Tibial nerve (tissue), 4 donors: ENCODE measurements at places on chromosomes 7 and 10.

DNA sequence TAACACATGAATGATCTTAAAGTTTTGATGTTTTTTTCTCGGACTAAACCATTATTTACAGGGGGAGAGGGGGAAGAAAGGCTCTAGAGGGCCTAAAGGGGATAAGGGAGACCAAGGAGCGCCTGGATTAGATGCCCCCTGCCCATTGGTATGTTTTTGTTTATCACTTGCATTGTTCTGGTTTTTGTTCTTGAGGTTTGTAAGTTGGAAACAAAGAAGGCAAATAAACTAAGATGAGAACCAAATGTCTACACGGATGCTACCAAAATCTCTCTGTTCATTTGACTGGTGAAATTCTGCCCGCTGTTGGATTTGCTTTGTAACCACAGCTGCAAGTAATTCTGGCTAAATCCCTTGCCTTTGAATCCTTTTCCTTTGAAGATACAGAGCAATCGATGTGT, 99.8 kb upstream of the MACROH2A2 start:
- DNase-seq, result no peak

- no peak for DNase-seq
These were observed 3.6 kb downstream of the FIGNL1 start for GRCh38 chr7:50446542-50446960.

- DNase-seq, result no peak
These were observed 261.4 kb upstream of the HABP2 start for GRCh38 chr10:113291413-113291812.

DNA sequence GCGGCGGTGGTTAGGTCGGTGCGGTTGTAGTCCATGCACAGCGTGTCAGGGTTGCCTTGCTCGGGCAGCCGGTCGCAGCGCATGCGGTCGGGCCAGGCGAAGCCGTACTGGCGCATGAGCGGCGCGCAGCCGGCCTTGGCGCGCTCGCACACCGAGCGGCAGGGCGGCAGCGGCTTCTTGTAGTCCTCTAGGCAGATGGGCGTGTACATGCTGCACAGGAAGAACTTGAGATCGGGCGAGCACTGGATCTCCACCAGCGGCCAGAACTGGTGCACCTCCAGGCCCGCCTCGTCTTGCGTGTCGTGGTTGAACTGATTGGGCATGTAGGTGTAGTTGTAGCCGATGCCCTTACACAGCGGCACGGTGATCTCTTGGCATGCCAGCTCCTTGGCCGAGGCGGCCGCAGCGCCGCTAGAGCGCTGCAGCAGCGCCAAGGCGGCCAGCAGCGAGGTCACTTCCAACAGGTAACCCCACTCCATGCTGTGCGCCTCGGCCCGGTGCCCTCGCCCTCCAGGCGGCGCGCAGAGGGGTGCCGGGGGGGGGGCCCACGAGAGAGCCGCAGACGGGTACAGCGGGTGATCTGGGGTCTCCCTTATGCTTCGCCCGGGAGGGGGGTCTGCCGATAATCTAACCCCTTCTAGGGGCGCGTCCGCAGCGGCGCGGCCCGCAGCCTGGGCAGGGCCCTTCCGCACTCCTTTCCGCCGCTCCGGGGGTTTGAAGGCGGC, 983 bp downstream of the FZD8 start:
- no peak for DNase-seq

DNA sequence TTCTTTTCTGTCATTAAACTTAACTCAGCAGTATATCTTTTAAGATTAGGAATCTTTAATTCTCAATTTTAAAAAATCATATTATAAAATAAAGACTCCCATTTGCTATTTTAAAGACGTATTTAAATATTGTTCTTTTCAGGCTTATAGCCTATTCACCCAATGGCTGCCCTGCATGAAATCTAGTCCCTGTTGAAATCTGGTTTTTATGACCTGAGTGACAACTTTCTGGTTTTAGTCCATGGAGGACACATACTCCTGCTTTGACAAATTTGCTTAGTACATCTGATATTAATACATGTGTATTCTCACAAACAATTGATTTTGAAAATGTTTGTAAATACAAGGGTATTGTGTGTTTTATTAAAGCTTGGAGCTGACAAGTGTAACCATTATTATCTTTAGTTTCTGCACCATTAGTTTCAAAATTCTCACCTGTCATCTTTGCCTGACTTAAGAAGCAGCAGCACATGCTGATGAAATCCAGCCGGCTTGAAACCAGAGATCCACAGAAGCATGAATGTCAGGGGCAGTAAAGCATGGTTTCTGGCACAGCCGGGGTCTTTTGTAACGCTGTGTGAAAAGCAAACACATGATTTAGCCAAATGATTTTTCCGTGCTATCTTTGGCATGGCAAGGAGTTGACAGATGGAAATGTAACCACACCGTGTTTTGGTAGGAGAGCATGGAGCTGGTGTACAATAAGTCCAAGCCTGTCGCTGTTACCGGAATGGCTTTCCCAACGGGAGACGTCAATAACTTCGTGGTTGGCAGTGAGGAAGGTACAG, 262.8 kb downstream of the DYNC1I1 start:
- no peak for DNase-seq

DNA sequence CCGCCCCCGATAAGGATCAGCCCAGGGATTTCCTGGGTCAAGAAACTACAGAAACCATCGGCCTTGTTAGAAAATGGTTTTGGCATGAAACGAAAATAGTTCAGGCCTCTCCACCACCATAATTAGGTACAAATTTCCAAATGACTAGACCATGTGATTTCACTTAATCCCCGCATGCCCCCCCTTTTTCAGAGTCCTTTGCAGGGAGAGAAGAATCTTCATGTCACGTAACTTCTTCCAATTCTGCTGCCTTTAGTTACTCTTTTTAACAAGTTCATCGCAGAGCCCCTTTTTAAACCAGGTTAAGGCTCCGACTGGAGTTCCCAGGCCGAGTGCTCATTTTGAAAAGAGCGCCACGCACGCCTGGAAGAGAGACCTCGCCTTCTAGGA, 3.4 kb downstream of the PDGFA start:
- DNase-seq, result no peak

DNA sequence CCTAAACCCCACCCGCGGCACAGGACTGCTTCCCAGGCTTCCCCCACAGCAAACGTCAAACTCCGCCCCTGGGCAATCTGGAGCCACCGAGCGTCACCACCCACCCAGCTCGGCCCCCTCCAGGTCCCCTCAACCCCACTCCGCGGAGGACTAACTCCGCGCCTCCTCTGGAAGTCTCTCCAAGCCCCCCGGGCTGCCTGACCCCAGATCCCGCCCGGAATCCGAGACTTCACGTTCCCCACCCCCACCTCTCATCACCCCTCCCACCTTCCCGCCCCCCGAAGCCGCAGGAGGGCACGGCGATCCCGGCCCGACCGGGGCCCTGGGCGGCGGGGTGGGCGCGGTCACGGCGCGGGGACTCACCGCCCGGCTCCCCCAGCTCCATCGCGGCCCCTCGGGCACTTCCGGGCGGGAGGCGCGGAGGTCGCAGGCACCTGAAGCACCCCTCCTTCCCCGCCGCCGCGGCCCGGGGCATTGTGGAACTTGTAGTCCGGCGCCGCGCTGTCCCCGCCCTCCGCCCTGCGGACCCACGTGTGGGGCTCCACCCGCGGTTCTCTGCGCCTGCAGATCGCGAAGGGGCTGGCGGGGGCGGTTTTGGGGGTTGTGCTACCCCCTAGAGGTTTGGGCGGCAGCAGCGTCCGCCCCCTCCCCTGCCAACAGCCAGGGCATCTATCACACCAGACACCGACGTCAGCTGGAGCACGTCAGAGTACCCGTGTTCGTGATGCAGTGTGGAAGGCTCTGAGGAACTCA, at the start of gene TMUB1:
TSS of gene TMUB1 (minus strand) at position 423 of the 753 bp plus-strand sequence. CDS start 930 bp downstream, outside the sequence.
- peak; percentile 53 for DNase-seq

- DNase-seq, result no peak
These were observed 69.3 kb downstream of the ALOX5 start for GRCh38 chr10:45443101-45444009.

- DNase-seq, result no peak
These were observed 49.9 kb downstream of the CHST15 start for GRCh38 chr10:124043310-124044142.

DNA sequence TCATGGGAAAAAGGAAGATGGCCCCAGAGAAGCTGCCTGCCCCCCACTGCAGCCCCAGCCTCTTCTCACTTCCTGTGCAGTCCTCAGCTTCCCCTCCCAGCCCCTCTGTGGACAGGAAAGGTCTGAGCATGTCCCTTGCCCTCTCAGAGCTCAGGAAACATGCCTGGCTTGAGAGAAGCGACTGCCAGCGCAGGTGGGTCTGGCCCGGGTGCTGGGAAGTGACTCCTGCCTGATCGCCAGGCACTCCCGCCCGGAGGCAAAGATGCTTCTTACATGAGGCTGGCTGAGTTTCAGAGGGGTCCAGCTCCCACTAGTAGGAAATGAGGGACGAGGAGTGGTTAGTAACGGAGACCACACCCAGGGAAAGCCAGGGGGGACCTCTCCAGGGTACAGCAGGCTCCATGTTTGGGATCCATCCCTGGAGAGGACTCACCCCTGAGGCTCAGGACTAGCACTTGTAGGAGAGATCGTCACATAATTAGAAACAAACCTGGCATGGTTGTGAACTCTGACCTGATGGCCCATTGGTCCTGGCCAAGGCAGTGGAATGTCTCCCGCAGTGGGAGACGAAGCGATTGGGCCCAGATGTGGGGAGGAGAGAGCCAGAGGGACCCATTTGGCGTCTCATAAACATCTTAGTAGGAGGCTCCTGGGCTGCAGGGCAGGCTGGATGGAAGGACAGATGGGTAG, 12.3 kb downstream of the ELN start:
- DNase-seq, result no peak

DNA sequence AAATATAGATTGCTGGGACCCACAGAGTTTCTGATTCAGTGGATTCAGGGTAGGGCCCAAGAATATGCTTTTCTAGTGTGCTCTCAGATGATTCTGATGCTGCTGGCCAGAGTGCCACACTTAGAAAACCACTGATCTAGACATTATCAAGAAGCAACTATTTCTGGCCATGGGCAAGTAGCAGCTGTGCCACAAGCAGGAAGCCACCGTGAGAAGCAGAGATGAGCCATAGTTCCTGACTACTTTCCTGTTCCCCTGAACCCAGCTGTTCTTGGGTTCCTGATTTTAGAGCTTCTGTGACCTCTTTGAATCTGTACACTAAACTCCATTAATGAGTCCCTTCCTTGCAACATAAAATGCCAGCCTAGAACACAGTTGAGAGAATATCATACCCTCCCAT, 38.1 kb upstream of the PIK3AP1 start:
- no peak for DNase-seq

GRCh38 chr10:45154502-45154901, 153.8 kb downstream of the ZNF22 start:
- DNase-seq, result no peak

DNA sequence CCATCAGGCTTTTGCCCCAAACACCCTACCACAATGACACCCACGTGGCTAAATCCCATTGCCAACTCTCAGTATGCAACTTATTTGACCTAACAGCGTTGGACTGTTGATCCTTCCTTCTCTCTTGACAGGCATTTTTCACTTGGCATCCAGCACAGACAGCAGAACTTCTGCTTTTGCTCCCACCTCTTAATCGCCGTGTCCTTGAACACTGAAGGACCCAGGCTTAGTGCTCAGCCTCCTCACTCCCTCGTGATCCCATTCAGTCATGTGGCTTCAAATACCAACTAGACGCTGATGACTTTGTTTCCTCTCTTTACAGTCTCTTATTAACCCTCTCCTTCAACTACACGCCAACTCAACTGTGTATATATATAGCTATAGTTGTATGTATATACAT, 25.0 kb downstream of the ZFAND2A start:
- DNase-seq, result no peak

DNA sequence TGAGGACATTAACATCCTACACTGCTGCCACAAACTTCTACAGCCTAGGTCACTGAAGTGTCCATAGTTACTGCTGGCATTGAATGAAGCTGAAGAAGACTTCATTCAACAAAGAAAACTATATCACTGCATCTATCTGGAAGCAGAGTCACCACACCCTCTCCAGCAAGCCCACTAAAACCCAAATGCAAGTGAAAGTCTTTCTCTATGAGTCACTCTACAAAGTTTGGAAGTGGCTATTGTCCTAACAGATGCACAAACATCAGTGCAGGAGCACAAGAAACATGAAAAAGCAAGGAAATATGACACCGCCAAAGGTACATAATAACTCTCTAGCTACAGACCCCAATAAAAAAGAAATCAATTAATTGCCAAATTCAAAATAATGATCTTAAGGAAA, 43.5 kb upstream of the CAMK2B start:
- DNase-seq, result no peak

- no peak for DNase-seq
These were observed 137.7 kb downstream of the DKK1 start for GRCh38 chr10:52451817-52452216.

DNA sequence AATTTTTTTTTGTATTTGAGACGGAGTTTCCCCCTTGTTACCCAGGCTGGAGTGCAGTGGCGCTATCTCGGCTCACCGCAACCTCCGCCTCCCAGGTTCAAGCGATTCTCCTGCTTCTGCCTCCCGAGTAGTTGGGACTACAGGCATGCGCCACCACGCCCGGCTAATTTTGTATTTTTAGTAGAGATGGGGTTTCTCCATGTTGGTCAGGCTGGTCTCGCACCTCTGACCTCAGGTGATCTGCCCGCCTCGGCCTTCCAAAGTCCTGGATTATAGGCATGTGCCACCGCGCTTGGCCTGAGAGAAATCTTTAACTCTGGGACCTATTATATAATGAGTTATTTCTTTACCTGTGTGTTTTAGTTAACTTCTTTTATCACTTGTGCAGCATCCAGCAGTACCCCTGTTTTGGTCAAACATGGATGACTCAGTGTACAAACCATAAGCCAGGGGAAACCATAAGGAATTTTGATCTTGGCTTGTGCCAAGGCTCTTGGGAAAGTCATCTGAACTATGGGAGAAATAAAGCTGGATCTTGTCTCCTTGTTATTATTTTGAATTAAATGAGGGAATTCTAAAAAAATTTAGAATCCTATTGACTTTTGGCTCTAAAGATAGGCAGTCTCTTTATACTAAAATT, 23.6 kb upstream of the ZRANB1 start:
- peak; percentile 7 for DNase-seq

GRCh38 chr10:49734676-49735075, 27.4 kb downstream of the OGDHL start:
- no peak for DNase-seq

DNA sequence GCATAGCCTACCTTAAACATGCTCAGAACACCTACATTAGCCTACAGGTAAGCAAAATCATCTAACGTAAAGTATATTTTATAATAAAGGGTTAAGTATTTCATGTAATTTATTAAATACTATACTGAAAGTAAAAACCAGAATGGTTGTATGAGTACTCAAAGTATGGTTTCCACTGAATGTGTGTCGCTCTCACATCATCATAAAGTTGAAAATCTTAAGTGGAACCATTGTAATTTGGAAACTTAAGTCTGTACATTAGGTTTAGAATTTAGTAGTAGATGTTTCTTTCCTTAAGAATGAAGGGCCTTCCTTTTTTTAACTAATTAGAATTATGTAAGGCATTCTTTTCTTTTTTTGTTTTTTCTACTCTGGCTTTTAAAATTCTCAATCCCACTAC, 240.0 kb upstream of the AOAH start:
- no peak for DNase-seq
